Lung microvascular endothelial cell (primary cell): ENCODE measurements at places on chromosomes 2 and 18. TPM values are rescaled to one million over a fixed set of nuclear protein-coding genes. Genes with fewer than 3 reads are reported as not detected.

DNA sequence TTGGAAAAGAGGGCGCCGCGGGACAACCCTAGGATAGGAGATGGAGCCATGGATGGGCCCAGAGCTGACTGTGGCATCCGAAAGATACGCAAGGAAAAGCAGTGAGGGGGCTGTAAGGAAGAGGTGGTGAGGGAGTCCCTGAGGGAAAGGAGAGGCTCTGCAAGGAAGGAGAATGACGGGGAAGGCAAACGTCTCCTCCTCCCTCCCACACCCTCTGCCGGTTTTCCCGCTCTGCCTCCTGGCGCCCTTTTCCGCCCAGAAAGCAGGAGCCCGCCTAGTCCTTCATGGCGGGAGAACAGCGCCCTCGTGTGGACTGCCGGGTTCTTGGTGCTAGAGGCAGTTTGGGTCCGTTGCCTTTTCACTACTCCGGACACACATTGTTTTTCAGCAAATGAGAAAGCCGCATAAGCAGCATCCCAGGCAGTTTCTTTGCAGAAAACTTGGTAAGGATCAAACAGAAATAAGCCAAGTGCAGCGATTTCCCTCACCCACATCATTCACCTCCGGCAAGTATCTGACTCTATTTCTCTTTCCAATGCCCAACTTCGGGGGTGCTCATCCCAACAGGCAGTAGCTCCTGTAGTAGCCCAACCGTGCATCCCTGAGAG lies 200.4 kb downstream of the INO80D start:
- peak; percentile 75 for DNase-seq

- peak; percentile 69 for DNase-seq
Observed at GRCh38 chr18:75161256-75162028, 47.5 kb downstream of the PTGR3 start.

GRCh38 chr2:130795431-130795830 lies 40.1 kb downstream of the AMER3 start:
- DNase-seq: no peak

DNA sequence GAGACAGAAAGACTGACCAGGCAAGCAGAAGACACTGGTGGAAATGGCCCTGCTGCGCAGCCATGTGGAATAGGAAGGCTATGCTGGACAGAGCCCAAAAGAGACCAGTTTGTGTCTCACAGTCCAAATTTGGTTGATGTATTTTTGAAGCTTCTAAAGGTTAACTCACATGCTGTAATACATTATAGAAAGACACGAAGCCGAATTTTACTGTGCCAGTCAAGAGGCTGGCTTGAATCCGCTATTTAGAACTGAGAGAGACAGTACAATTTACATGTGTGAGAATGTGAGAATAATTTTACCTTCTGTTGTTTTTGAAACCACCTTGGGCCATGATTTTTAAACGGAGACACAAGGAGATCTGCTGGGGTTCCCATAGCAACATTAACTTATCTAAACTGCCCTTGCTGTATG lies 113.6 kb downstream of the METTL8 start:
- peak; percentile 9 for DNase-seq

PDCD1 gene
- not detected in 2 replicates for total RNA-seq

PLEKHH2 gene
- total RNA-seq: under 0.01 TPM in 1 of 2 replicates, not detected in the other

STK25 gene
- 240 and 367 TPM in 2 replicates for total RNA-seq

CFAP53 gene
- 0.20 and 0.22 TPM in 2 replicates for total RNA-seq
